Glomerular endothelial cell (primary cell): ENCODE measurements at places on chromosomes 7 and 10. TPM values are rescaled to one million over a fixed set of nuclear protein-coding genes. Genes with fewer than 3 reads are reported as not detected.

DNA sequence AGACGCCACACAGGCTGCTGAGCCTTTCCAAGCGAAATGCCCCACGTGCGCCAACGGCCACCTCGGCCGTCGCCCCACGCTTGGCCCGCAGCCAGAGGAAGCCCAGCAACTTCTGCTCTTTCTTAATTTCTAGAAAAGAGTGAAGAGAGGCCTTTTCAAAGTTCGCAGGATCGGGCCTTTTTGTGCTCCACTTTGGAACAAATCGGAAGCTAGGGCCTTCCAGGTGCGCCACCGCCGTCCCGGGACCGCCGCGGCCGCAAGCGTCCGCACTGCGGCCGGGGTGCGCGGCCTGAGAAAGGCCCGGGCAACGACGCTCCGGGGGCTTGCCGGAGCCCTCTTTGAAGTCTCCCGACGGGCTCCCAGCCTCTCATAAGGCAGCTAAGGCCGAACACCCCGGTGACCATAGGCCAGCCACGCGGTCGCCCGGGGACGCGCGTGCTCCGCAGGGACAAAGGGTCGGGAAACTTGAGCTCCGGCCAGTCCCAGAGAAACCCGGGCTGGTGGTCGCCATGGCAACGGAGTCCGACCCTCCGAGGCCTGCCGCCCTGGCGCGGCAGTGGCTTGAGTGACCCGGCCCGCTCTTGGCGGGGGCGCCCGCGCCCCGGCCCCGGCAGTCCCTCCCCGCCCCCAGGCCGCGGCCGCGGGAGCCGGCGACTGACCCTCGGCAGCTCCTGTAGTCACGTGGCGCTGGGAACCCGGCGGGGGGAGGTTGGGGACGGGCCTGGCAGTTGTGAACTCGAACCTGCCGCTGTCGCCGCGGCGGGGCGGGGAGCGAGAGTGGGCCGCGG is at the start of gene REPIN1:
TSS of gene REPIN1 (plus strand) at position 727 of the 788 bp plus-strand sequence. CDS start 890 bp downstream, outside the sequence.
- no peak for DNase-seq

DNA sequence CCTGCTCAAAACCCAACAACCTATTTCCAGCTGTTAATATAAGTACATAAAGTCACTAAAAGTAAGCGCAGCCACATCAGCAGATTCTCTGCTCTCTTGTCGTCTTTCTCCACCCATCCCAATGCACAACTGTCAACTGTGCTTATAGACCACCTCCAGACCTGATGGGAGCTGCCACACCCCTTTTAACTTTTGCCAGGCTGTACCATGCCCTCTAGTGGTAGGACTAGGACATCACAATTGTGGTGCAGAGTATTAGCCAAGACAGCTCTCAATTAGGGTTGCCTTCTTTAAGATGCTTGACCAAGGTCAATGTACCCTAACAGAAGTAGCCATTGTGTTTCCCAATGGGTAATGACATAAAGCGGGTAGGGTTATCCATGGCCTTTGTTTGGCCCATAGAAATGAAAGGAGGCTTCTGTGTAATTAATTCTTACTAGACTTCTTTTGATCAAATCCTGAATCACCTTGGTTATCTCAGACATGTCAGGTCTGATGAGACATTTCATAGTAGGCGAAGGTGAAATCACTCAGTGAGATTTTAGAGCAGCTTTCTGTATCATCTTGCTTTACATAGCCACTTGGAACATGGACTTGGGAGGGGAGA is 68.1 kb downstream of the SCRN1 start:
- DNase-seq: peak; percentile 29

TAF3 gene
- total RNA-seq: 4.9 and 6.5 TPM in 2 replicates

SLC25A13 gene
- 29.4 and 38.6 TPM in 2 replicates for total RNA-seq

GRID1 gene
- total RNA-seq: 0.12 and 0.34 TPM in 2 replicates

DNA sequence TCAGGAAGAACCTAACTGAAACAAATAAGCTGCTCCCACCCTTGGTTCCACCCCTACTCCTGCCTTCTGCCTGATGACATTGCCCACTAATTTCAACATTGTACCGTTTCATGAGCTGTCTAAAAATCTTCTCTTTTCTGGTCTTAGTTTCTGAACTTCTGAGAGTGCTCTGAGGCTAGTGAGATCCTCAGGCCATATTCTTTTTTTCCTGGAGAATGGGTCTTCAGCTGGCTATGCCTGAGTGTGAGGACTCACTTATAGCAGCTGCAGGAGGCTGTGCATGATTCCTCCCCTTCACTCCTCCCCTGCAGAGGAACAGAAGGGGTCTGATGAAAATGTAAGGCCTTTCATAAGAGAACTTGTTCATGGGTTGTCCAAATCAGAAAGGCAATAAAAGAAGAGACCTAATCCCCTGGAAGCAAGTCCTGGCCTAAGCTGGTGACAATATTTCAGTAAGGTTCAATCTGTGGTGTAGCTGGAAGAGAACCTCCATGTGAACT is 11.1 kb downstream of the HOXA4 start:
- no peak for DNase-seq

OR2A5 gene
- total RNA-seq: not detected in 2 replicates

DNA sequence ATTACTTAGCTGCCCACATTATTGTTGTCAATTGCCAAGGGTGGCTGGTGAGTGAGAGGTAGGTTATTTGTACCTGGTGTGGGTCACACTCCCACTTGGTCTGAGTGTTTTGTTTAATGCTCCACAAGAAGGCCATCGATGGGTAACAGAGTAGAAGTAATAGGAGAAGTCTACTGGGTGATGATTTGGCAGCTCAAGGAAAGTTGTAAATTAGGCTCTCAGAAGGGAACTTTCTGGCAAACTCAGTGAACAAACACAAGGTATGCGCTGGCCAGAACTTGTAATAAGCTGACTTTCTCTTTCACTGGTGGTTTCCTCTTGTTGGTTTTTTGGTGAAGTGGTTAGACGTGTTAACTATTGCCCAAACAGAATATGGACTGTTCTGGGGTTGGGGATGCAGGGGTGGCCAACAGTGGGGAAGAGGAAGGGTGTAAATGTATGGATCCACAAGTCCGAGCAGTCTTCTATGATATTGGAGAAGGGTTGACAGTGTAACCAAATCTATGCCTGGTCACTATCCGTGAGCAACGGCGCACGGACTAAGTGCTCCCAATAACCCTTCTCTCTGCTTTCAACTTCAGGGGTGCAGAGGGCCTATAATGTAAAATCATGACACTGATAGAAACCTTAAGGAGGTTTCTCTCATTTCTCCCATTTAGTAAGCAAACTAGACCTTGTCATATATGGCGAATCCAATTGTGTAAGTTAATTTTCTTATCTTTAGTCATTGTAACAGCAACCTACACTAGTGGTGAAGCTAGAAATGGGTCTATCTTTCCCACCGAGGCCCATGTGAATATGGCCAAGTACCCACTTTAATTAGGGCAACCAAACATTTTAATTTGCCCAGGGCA is 212.8 kb downstream of the PTEN start:
- DNase-seq: no peak

PBLD gene
- 4.7 and 5.2 TPM in 2 replicates for total RNA-seq

CTAGE4 gene
- 0.19 TPM in 1 of 2 replicates, not detected in the other for total RNA-seq

SFTPD gene
- not detected in 2 replicates for total RNA-seq

FBXO24 gene
- total RNA-seq: not detected in 2 replicates

DNA sequence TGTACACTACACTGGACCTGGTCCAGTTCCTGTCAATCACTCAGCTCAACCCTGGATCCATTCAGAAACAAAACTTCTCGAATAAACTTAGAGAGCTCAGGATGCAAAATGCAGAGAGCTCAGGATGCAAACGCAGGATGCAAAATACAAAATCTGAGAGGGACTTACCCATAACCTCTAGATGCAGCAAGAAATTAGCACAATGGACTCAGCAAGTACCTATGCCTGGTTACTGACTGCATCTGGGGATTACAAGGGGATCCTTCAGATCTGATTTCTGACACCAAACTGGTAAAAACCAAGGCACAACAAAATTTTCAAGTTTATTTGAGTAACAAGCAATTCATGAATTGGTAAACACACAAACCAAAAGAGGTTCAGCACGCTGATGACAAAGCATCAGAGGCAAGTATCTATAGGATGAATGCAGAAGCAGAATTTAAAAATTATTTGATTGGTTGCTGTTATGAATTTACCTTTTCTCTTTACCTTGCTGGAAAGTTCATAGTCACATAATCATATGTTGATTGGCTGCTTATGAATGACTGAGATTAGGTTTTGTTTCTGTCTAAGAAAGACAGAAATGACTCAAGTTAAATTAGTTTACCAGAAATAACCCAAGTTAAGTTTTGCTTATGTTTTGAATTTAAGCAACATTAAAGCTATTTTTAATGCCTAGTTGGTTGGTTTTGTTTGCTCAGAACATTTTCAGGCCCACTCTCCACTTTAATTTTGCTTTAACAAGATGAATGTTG is 11.4 kb downstream of the GIMAP6 start:
- DNase-seq: no peak

DNA sequence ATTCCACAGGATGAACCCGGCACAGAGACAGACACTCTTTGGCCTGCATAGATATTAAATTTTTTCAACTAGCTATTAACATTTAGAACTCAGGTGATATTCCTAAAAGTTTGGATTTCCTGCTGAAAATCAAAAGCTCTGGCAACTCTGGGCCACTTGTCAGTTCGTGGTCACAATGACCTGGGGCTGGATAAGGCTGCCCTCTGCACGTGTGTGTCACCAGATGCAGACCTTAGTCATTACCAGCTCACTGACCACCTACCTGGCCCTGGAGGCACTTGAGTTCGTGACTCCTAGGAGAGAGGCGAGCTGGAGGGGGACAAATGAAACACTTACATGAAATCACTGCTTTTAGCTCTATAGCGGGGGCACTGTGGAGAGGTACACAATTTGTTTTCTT is 126.5 kb downstream of the HIPK2 start:
- DNase-seq: no peak

GRCh38 chr10:50334273-50334672 is 83.0 kb upstream of the ASAH2 start:
- no peak for DNase-seq

CNPY1 gene
- not detected in 2 replicates for total RNA-seq

- DNase-seq: no peak
These were observed 26.4 kb downstream of the HIF1AN start for GRCh38 chr10:100562008-100562672.

DNA sequence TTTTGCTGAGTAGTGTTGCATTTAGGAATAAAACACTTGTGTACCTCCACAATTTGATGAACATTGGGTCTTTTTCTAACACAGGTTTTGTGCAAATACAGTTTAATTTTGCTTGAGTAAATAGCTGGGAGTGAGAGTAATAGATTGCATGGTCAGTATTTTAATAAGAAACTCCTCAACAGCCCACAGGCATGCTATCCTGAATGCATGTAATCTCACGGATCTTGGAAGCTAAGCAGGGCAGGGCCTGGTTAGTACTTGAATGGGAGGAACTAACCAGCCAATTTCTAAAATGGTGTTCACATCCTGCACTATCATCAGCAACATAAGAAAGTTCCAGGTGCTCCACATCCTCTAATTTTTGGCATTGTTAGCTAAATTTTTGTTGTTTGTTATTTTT is 685.4 kb upstream of the MBL2 start:
- no peak for DNase-seq

- DNase-seq: no peak
These were observed 108.7 kb downstream of the TYW1 start for GRCh38 chr7:67105377-67105776.

- no peak for DNase-seq
These were observed 5.1 kb upstream of the TBX20 start for GRCh38 chr7:35258868-35259522.

SEM1 gene
- total RNA-seq: 25.6 and 34.8 TPM in 2 replicates

SEMA3A gene
- 6.6 and 7.2 TPM in 2 replicates for total RNA-seq

DNA sequence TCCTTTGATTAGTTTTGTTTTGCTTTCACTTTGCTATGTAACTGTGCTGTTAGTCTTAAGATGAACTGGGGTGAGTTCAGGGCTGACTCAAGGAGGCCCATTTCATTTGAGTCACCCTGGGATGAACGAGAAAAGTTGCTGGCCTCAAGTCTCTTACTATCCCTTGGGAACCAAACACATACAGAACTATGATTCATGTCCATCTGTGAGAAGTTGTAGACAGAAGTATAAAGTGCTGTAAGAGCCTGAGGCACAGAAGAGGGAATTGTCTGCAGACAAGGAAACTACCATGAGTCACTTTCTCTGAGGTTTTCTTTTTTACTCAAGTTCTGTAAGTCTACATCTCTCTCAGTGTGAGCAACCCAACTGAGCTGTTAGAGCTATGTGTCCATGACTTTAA is 179.8 kb upstream of the CSTF2T start:
- peak; percentile 63 for DNase-seq

- no peak for DNase-seq
These were observed 13.5 kb downstream of the COBL start for GRCh38 chr7:51303142-51303525.

GRCh38 chr10:88500656-88501055 is 82.5 kb downstream of the RNLS start:
- no peak for DNase-seq

CRPPA gene
- total RNA-seq: 0.34 and 2.0 TPM in 2 replicates

GRCh38 chr10:80144696-80145131 is 12.2 kb downstream of the PLAC9 start:
- DNase-seq: no peak

DNA sequence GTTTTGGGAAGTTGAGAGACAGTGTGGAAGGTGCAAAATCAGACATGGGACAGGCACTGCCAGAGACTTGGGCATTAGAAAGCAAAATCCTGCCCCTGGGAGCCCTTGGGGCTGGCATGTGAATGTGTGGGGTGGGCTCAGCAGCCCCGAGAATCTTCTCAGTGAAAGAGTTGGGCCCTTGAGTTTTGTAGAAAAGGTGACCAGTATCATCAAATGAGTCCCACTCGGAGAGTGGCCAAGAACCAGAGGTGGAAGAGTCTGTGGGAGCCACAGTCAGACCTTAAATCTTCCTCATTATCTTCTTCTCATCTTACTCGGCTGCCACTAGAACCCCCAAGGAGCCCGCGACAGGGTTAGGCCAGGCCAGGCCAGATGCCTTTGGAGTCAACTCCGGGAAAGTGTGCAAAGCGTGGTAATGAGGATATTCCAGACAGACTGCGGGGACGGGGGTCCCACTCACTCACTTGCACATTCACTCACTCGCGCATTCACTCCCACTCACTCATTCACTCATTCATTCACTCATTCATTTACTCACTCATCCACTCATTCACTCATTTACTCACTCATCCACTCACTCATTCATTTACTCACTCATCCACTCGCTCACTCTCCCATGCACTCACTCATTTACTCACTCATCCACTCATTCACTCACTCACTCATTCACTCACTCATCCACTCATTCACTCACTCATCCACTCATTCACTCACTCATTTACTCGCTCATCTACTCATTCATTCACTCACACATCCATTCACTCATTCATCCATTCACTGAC is 74.9 kb downstream of the CARD11 start:
- DNase-seq: no peak

DNA sequence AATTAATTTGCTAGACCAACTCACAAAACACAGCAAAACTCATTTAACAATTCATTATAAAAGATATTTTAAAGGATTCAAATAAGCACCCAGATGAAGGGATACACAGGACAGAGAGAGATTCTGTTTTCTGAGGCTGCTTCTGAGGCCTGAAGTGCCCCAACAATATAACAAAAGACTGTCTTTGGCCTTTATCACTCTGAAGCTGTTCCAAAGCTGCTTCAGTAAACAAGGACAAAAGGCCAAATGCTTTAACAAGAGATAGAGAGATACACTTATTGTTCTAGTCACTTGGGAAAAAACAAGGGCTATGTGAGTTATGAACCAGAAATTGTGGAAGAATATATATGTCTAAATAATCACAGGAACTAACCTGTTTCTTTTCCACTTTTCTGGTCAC is 223.7 kb downstream of the CXCL12 start:
- no peak for DNase-seq

PDE1C gene
- 1.9 and 2.6 TPM in 2 replicates for total RNA-seq

GRCh38 chr10:9547936-9548904 is 1469.5 kb upstream of the CELF2 start:
- no peak for DNase-seq
